ENCODE measurements at places on chromosomes 3 and 15.

DNA sequence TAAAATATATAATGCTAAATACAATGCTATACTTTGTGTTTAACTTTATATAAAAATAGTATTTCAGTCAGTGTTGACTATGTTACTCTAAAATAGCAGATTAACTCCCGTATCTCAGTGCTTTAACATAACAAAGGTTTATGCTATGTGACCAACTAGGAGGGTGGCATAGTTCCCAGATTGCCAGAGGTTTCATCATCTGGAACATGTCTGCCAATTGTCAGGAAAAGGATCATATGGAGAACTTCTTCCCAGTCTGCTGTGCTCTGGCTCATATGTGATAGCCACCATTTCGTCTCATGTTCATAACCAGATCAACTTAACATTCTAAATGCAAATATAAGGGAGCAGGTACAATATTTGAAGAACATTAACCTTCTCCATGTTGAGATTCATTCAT, 720.2 kb downstream of the MCTP2 start:
- no peak for DNase-seq

DNA sequence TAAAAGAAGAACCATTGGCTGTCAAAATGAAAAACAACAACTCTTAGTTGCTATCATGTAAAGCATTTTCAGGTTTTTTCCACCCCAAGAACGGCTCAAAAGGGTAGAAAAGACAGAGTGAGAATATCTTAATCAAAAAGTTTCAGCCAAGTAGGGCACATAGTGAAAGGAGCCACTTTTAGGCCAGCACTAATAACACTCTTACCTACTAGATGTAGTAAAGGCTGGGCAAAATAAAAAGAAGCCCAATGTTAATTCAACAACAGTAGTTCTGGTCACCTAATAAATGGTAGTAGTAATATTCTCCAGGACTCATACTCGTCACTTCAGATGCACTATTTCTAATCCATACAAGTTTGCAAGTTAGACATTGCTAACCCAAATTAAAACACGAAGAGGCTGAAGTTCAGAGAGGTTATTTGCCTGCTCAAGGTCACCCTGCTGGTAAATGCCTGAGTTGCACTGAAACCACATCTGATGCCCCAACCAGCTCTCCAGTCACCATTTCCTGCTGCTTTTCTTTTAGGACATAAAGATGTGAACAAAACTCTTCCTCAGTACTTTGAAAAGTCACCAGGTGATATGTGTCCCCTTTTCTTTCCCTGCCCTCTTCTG, 7.5 kb downstream of the GOLIM4 start:
- no peak for DNase-seq

DNA sequence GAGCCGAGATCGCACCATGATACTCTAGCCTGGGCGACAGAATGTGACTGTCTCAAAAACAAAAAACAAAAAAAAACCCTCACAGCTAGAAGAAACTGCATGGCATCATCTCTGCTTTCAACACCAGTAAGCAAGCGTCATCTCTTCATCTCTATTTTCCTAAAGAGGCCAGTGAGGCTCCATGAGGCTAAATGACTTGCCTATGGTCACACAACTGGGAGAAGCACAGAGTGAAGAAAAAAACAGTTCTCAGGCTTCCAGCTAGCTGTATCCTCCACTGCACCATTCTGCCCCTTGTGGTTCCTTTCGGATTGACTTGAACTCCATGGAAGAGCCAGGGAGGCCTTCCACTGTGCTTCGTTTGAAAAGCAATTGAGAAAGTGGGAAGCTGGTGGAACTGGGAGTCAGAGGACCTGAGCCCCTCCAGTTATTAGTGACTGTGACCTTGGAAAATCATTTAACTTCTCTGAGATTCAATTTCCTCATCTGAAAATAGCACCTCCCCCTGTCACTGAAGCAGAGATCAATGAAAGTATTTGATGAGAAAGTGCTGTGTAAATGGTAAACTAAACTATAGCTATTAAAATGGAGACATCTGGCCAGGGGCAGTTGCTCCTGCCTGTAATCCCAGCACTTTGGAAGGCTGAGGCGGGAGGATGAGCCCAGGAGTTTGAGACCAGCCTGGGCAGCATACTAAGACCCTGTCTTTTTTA, 32.1 kb upstream of the DENND4A start:
- no peak for DNase-seq

DNA sequence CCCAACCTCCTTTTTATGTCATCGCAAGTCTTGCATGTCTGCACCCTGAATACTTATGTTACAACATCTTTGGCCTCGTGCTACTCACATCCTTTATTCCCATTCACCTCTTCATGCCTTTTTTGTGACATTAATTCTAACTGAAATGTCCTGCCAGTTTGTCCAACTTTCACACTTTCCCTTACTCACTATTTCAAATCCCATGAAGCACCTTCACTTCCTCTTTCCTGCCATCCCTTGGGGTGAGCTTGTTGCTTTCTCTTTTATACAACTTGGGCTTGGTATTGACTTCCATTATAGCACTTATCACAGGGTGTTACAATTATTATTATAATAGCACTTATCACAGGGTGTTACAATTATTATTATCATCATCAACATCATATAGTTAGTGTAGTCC, 496.3 kb downstream of the NLGN1 start:
- DNase-seq: no peak

DNA sequence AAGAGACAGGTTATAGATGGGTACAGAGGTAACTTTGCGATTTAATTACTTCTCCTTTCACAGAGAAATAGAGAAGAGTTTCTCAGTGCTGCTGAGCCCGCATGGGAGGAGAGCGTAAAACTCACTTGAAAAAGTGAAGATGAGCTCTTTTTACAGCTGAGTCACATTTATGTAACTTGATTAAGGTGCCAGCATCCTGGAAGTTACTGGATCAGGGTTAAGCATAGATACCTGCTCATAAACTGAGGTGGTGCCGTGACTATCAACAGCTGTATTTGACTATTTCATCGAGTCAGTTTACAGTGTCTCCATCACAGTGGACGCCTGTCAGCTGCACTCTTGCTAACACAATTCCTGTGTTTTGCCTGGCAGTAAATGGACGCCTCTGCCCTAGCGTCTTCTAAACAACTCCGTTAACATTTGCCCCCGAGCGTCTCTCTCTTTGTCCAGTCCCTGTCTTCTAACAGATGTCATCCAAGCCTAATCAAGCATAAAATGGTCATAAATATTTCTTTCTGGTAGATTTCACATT, 414.6 kb downstream of the FOXP1 start:
- no peak for DNase-seq
